ENCODE measurements at places on chromosomes 2 and 18.

GRCh38 chr2:159144776-159145614 lies 141.5 kb downstream of the WDSUB1 start:
- no peak for DNase-seq

GRCh38 chr2:37984589-37984988 lies 59.5 kb downstream of the RMDN2 start:
- no peak for DNase-seq

- DNase-seq: no peak
These were observed 182.4 kb upstream of the TMEFF2 start for GRCh38 chr2:192377173-192377572.

GRCh38 chr2:241130316-241130715 lies 19.0 kb downstream of the PASK start:
- DNase-seq: no peak

DNA sequence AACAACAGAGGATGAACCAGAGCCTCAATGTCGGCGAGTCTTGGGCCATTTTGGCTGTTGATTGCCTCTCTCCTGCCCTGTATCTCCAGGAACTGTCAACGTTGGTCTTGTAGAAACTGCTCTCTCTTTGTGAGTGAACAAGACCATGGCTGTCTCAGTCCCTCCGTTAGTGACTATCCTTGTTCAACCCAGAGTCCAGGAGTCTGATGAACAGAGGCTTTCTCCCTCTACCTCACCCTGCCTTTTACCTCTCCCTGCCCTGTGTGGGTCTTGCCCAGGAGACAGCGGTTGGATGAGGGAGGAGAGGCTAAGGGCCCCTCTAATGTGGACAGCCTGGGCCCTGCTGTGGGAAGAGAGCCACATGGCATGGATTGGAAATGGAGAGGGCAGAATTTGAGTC lies 32.8 kb downstream of the INPP4A start:
- no peak for DNase-seq

DNA sequence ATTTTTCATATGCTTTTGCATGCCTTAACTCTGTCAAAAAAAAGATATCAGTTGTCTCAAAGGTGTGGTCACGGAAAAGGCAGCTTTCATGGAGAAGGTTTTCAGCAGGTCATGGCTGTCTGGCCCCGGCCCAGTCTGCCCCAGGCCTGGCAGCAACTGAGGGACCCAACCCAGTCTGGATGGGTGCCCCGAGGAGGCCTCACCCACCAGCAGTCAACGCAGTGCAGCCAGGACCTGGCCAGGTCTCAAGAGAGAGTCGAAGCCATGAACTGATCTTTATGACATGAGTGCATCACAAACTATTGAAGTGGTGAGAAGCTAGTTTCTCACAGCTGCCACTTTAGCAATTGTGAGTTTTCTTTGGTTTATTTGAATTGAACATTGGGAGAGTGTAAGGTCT lies 7.9 kb downstream of the TUBB6 start:
- DNase-seq: no peak

GRCh38 chr2:158097481-158097880 lies 4.2 kb upstream of the UPP2 start:
- no peak for DNase-seq

DNA sequence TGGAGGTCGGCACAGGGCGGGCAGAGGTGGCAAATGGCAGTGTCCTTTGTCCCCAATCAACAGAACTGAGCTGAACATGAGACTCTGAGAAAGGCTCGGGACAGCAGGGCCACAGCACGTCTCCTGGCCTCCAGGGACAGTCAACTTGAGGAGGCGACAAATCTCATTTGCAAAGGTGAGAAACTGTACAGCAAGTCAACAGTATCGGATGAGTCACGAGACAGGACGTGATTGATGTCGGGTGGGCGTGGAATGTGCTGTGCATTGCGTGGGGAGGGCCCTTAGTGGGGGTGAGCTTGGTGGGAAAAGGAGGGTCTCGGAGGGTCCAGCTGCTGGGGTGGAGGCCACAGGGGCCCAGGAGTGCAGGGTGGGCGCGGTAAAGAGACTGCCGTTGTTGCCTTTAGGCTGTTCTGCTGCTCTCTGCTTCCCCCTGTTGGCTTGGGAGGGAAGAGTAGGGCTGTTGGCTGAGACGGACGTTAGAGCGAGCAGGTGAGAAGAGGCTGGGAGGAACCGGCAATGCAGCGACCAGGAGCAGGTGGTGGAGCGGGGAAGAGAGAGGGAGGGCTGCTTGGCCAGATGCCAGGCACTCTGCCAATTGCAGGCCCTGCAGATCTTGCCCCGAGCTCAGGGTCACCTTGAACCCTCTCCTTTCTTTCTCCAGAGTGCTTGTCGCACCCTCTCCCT lies 164.3 kb downstream of the BCL2 start:
- peak; percentile 71 for DNase-seq

- no peak for DNase-seq
These were observed 146.1 kb upstream of the ZSWIM2 start for GRCh38 chr2:186995092-186995491.

GRCh38 chr2:200033929-200034328 lies 78.5 kb downstream of the MAIP1 start:
- no peak for DNase-seq

DNA sequence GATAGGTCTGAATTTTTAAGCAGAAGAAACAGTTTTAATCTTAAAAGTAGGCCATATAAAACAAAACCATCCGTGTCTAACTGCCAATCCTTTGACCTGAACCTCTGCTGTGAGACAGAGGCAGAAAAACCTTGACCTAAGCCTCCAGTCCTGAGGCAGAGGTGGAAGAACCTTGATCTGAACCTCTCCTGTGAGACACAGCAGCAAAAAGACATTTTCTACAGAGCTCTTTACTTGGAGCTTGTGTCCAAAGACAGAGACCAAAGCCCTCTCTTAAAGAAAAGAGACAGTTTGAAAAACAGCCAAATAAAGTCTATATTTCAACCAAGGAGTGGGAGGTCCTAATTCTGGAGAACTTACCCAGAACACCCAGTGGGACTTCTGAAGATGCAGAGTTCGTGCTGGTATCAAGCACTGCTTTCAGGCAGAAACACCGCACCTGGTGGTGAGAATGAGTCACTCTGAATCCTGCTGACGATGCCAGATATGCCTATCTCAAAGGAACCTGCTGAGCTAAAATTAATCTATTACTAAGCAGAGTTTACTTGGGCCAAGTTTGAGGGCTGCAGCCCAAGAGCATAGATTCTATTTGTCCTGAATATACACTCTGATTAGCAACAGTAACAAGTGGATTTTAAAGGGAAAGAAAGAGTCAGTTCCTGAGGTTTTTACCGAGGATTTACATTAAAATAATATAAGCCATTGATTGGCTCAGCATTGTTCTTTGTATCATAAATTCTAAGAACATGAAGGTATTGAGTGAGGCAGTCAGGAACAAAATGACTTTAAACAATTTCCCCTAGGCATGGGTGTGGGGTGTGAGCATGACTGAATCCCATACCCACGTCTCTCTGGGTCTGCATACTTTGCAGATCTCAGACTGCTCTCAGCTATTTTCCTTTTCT lies 806.4 kb downstream of the TRIB2 start:
- DNase-seq: no peak

DNA sequence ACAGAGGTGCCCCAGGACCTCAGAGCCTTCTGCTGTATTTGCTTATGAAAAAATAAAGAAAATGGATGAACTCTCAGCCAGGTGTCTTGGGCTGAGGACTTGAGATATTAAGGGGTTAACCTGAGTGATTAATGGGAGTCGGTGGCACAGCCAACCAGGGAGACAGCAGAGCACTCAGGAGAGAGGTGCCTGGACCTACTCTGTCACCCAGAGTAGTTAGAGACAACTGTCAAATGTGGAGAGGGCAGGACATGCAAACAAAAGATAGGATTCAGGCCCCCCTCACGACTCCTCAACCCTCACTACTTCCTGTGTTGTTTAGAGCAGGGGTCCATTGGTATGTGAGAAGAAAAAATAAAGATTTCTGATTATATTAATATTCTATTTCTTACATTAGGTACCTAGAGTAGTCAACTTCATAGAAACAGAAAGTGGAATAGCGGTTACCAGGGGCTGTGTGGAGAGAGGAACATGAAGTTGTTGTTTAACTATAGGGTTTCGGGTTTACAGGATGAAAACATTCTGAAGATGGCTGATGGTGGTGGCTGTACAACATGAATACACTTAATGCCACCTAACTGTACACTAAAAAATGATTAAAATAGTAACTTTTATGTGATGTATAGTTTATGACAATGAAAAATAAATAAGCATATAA lies 28.6 kb upstream of the CETN1 start:
- DNase-seq: no peak

DNA sequence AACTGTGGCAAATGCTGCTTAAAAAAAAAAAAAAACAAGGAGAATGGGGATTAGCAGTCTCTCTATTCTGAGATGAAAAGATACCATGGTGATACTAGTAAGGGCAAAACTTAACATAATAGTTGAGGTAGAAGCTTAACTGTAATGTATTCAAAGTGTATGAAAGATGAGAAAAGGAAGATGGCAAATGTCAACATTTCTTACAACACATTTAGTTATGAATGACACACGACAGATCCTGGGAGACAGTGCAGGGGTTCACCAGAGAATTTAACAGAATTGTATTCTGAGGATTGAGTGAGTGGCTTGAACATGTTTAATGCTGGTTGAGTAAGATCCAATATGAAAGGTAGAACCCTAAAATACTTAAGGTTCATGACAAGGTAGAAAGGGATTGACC lies 52.7 kb downstream of the CUL3 start:
- DNase-seq: no peak

DNA sequence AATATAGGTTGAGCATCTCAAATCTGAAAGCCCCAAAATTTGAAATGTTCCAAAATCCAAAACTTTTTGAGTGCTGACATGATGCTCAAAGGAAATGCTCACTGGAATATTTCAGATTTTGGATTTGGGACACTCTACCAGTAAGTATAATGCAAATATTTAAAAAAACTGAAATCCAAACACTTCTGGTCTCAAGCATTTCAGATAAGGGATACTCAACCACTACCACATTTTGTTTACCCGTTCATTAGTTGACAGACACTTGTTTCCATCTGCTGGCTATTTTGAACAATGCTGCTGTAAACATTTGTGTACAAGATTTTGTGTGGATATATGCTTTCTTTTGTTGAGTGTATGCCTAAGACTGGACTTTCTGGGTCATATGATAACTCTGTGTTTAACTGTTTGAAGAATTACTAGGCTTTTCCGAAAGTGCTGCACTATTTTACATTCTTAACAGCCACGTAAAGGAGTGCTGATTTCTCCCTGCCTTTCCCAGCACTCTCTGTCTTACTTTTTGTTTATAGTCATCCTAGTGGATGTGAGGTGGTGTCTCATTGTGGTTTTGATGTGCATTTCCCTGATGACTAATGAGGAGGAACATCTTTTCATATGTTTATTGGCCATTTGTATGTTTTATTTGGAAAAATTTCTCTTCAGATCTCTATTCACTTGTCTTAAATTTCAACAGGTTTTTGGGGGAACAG lies 19.5 kb upstream of the DCDC2C start:
- DNase-seq: no peak

- DNase-seq: no peak
These were observed 87.1 kb downstream of the NDUFA10 start for GRCh38 chr2:239937866-239938640.

DNA sequence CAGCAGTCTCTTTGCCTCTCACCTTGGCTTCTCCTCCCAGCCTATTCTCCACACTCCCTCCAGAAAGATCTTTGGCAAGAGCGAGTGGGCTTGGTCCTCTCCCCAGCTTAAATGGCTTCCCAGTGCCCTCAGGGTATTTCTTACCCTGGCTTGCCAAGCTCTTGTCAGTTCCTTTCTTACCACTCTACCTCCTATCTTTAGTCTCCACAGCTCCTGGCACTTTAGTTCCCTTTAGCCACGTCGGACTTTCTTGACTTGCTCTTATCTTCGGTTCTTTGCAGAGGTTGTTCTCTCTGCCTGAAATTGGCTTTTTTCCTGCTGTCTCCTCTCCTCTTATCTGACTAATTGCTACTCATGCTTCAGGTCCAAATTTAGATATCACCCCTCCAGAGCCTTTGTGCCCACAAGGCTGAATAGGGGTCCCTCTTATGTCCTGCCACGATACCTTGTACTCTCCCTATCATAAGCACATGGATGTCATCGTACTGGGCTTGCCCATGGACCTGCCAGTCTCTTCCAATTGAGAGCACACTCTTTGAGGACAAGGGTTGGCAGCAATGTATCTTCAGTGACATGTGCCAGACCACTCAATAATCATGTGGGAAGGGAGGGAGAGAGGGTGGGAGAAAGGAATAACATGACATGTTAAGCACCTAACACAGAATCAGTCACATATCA lies 131.7 kb upstream of the CTAGE1 start:
- no peak for DNase-seq

GRCh38 chr18:47968721-47969120 lies 38.3 kb upstream of the SMAD2 start:
- no peak for DNase-seq

DNA sequence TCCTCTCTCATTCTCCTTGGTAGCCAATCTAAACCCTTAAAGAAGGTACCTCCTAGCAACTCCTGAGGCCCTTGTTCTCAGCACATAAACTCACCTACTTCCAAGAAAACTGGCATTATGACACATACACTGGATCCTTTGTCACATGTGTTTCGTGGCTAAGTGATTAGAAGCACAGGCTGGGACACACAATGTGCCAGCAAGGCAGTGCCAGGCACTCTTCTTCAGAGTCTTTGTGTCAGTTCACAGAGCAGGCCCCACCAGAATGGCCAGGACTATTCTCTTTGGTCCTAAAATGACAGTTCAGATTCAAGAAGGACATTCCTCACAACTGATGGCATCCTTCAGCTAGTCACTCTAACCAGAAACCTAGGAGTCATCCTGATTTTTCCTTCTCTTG lies 40.3 kb downstream of the SMC6 start:
- no peak for DNase-seq

- DNase-seq: no peak
These were observed 457 bp upstream of the SP9 start for GRCh38 chr2:174334278-174334715.

DNA sequence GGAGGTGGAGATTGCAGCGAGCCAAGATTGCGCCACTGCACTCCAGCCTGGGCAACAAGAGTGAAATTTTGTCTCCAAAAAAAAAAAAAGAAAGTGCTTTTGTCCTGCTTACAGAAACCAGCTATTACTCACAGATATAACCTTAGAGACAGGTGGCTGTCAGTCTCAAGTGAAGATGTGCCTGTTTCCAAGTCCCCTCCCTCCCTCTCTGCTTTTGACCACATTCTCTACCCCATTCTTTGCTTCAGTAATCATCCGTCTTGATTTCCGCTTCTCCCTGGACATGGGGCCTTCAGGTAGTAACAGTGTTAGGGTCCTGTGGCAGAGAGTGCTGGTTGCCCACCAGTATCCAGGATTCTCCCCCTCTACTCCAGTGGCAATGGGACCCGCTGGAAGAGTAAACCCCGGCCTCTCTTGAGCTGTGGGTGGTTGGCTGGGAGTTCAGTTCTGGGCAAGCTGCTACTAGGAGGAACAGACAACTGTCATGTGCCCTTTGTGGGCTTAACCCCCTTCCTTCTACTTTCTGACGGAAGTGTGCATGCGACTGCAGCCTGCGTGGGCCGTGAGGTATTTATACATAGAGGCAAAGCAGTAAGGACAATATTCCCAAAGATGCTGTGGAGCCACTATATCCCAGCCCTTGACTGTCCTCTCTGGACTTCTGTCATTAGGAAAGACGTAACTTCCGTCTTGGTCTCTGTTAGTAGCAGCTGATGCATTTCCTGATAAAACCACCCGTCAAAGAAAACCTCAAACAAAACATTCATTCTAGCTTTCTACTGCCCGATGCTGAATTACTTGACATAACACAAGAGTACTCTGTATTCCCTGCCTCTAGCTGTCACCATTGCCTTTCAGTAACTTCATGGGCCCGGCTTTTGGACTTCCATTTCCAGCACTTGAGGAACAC lies 17.8 kb downstream of the PDCL3 start:
- no peak for DNase-seq

Data from stimulated activated CD4-positive, alpha-beta T cell treated with anti-CD3 and anti-CD28 coated beads, TNF-alpha, amount 100 ng/mL, for 48 hours (primary cell).